Karpas-422 (cell line): ENCODE measurements at places on chromosomes 2 and 18.

DNA sequence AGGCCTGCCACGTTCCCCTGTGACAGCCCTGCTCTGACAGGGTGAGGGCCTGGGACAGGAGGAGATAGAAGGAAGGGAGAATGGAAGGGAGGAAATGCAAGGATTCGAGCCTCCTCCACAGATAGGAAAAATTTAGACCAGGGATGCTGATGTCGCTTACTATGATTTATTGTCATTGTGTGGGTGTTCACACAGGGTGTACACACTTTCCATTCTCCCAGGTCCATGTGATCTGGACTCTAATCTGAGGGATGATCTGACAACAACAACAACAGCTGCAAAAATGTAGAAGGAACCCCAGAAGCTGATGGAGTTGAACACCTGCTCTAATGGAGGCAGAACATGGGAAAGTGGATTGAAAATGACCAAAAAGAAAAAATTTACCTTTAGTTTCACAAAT is 231.7 kb upstream of the TNP1 start:
- no peak for DNase-seq

DNA sequence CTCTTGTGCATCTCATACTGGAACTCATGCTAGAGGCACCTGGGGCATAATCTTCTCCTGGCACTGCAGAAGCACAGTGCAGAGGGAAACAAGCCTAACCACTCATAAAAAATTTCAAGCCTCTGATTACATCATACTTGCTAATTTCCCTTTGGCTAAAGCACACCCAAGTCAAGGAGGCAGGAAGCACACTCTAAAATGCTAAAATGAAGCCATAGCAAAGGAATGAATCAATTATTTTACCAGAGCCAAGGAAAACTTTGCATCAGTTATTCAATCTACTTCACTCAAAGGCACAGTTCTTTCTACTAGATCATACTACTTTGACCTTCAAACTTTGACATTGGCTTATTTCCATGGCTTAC is 79.6 kb upstream of the SPOPL start:
- no peak for DNase-seq

- no peak for DNase-seq
Measured at GRCh38 chr2:28639836-28640235, 111.8 kb upstream of the PPP1CB start.

DNA sequence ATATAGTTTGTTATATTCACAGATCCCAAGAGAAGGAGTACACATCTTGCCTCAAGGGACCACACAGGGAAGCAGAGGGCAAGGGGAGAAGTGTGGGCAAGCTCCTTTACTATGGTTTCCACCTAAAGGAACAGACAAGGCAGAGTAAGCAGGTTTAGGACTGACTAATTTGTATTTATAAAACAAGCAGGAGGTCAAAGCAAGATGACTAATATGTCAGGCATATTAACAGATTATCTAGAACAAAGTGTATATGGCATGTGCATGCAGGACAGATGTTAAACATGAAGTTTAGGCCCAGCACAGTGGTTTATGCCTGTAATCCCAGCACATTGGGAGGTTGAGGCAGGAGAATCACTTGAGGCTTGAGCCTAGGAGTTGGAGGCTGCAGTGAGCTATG is 3.7 kb upstream of the LRP2 start:
- DNase-seq = no peak

DNA sequence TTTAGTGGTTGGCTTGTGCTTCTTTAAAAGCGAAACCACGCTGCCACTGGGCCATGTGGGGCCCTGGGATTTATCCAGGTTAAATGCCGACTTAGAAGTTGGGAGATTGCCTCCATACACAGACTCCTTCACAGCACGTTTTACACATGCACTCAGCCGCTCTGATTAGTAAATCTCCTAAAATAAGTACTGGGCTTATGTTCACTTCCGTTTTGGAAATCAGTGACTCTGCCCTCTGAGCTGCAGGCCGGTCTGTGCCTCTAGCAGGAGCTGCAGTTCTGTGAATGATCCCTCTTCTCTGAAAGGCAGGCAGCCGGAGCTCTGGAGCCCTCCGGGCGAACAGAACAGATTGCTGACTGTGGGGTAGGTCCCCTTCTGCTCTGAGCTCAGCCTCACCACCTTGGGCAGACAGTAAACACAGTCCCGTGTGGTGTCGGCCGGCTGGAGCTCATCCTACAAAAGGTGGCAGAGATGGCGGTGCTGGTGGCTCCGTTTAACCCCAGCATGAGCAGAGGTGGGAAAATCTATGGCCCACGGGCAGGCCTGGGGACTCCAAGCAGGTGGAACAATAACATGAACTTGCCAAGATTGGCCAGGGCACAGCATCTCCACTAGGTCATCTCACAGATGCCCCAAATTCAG is 9.8 kb upstream of the RAB17 start:
- no peak for DNase-seq

DNA sequence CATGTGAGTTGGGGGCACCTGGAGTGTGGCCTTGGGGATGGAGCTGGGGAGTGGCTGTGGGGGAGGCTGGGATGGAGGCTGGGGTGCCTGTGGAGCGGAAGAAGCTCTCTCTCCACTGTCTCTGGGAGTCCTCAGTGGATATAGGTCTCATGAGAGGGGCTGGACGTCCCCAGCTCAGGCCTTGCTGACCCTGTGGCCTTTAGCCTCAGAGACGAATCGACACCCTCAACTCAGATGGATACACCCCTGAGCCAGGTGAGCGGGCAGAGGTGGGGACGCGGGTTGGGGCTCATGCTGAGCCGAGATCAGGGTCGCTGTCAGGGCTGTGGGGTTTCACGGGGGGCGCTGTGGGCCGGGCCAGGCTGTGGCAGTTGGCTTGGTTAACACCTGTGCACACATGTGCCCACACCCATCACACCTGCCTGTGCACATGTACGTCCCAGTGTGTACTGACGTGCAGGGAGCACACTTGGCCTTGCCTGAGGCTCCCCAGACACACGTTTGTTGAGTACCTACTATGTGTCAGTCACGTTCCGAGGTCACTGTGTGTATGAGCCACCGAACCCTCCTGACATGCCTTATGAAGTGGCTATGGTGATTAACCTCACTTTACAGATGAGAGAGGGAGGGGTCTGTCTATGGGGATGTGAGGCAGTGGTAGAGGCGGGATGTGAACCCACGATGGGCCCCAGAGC is 20.1 kb downstream of the ZAP70 start:
- DNase-seq = no peak

- DNase-seq = no peak
Measured at GRCh38 chr2:169590804-169591203, 6.7 kb downstream of the PPIG start.

DNA sequence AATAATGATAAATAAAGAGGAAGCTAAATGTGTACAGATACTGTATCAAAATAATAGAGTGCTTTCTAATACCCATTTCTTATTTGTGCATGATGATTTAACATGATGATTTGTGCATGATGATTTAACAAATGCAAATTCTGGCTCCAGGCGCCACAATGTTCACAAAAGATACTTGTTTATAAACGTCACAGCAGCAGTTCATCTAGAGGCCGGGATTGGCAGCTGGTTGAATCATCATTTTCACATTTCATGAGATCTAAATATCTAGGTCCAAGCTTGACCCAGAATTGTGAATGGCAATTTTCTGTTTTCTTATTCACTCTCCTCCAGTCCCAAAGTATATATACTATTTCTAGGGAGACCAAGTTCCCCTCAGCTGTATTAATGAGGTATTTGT is 322.0 kb downstream of the SUCLG1 start:
- DNase-seq = no peak

- DNase-seq = no peak
Measured at GRCh38 chr2:15040429-15041084, 408.0 kb downstream of the LRATD1 start.

DNA sequence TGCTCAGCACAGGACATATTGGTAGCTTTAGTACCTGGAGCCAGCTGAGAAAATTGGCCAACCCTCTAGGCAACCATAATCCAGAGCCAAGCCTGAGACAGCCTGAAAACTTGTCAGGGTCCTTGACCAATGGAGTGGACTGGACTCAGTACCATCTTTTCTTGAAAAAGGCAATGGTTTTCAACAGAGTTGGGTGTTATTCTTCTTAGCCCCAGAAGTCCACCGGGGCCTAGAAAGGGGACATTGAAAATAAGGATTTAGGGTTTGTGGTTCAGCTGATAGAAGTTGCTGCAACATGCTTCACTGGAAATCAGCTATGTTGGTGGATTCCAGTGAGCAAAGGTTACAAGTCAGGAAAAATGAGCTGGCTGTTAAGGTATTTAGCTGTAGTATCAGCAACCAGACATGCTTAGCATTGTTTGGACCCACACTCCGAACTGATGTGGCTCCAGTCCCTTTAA is 22.1 kb upstream of the CNOT11 start:
- no peak for DNase-seq

DNA sequence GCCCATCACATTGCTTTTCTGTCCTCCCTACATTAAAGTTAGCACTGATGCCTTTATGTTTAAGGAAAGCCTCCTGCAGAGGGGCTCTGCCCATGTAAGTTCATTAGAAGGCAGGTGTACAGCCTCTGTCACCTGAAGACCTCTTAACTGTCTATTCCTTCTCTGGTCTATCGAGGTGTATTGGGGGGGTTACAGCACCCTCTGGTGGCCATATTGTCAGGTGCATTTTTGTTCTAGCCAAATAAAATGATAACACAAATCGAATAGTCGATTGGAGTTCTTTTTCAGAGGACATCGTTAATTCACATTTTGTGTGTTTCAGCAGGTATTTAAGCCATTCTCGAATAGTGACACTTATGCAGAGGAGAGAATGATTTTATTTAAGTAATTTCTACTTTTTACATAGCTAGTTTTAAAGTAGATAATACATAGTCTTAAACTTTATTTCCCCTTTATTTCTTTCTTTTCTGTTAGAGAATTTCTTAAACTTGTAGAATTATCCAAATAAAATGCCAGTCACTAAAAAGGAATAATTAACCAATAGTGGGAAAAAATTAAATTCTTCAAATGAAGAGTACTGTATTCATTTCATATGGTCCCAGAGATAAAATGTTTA is 136.8 kb downstream of the NEDD4L start:
- peak; percentile 84 for DNase-seq

GRCh38 chr18:58953627-58954026 is 89.0 kb downstream of the ZNF532 start:
- DNase-seq = no peak

DNA sequence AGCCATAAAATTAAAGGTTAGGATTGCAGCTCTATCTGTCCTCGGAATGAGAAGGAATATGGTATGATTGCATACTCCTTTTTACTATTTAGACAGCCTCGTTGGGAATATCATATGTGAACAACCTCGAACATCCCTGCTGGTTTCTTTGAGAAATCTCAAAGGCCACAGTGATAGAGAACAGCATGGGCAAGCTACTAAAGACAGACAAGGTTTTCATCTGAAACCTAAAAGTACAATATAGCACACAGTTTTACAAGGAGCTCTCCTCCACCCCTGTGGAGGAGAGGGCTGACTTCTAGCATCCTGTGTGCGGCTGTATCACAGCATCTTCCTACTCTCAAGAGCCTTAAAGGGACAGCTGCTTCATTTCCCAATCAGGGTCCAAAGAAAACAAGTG is 104.3 kb downstream of the VWC2L start:
- no peak for DNase-seq

- no peak for DNase-seq
Measured at GRCh38 chr2:67792681-67793091, 270.1 kb downstream of the C1D start.

GRCh38 chr2:38690499-38691420 is 24.8 kb downstream of the GALM start:
- DNase-seq = no peak

GRCh38 chr2:240285725-240286124 is 145.3 kb upstream of the OTOS start:
- DNase-seq = no peak

DNA sequence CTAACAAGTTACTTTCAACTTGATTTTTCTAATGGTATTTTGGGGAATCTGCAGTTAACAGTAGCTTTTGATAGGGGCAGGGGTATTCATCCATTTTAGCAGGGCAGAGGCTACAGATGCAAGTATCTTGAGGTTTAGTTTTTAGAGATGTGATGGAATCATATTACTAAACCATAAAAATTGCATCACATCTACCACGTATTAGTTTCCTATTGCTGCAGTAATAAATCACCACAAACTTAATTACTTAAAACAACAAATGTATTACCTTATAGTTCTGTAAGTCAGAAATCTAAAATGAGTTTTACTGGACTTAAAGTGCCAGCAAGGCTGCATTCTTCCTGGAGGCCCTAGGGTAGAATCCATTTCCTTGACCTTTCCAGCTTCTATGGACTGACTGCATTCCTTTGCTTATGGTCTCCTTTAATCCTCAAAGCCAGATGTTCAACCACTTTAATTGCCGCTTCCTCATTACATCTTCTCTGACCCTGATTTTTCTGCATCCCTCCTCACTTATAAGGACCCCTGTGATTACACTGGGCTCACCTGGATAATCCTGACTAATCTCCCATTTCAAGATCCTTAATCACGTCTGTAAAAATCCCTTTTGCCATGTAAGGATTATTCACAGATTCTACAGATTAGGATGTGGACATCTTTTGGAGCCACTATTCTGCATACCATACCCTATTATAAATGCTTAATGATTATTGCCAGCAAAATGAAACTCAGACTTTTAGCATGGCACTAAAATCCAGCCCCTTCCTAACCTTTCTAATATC is 21.9 kb upstream of the EXOC6B start:
- DNase-seq = no peak

GRCh38 chr2:88885679-88886416 is 194.4 kb downstream of the RPIA start:
- no peak for DNase-seq

- DNase-seq = peak; percentile 65
Measured at GRCh38 chr2:28750316-28751251, 1.0 kb upstream of the PPP1CB start.

DNA sequence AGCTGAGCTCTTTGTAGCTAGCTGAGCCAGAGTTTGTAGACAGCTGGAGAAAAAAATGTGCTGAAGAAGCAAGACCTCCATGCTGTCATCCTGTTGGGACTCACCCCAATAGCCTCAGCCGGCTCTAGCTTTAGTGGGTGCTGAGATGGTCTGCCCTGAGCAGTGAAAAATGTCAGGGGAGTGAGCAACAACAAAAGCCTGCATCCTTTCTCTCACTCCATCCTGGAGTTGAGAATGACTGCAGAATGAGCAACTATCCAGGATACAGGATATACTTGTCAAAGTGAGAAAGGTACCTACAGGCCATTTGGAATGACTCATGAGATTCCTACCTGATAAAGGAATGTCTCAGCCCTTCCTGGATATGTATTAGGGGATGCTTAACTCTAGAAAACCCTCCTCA is 146.1 kb upstream of the DLX2 start:
- no peak for DNase-seq

DNA sequence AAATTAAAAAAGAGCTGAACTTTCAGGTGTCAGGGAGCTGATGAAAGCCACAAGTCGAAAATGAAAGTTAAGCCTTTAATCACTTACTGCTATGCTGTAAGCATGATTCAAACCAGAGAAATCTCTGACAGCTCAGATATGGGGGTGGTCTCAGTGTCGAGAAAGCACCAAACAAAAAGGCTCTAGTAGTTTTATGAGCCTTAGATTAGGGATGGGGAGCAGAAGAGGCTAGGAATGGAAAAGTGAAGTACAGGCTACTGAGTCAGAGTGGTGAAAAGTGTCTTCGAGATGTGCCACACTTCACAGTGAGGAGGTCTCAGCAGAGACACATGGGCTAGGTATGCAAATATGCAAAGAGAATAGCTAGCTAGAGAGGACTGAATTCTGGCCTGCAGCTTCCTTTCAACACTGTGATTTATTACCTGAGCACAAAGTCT is 482.2 kb downstream of the SPAG16 start:
- DNase-seq = no peak
